NCI-H1436 (cell line): ENCODE measurements at places on chromosomes 4 and X.

DNA sequence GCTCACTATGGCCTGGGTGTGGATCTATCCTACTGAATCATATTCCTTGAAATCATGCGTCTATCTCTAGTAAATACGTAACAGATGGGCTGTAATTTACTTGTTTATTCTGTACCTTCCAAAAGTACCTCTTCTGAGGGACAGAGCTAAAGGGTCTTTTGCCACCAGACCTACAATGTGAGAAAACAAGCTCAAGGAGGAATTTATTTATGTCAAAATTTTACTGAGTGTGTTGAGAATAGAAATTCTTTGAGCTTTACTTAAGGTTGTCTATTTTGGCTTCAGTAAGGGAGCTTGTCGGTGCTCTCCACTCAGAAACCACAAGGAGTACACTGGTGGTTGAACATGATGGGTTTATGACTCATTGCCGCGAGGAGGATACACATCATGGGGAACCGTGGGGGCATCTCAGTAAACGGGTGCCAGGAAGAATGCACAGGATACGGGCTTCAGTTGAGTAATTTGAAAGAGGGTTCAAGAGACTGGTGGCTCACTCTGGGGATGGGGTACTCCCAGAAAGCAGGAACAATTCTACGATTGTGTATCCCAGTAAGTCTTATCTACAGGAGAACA, 3.0 kb downstream of the ANK2 start:
- DNase-seq: no peak

DNA sequence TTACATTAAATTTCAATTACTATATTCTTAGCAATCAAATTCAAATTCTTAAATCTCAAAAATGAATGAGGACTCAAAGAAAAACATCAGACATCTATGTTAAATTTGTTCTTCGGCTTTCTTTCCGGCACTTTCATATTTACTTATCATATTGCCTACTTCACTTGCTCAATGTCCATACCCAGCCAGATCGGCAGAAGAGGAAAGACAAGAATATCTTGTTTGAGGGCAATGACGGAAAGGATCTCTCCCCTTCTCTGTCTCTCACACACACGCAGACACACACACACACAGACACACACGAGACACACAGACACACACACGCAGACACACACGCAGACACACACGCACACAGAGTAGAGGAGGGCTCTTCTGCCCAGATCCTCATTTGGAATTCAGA, 13.2 kb upstream of the IRF2 start:
- no peak for DNase-seq

GRCh38 chr4:97978791-97979488, 164.3 kb downstream of the STPG2 start:
- DNase-seq: no peak

GRCh38 chr4:72341432-72341820, 227.6 kb downstream of the ADAMTS3 start:
- no peak for DNase-seq

- DNase-seq: no peak
Observed at GRCh38 chr4:3477750-3478430, 14.8 kb downstream of the DOK7 start.

DNA sequence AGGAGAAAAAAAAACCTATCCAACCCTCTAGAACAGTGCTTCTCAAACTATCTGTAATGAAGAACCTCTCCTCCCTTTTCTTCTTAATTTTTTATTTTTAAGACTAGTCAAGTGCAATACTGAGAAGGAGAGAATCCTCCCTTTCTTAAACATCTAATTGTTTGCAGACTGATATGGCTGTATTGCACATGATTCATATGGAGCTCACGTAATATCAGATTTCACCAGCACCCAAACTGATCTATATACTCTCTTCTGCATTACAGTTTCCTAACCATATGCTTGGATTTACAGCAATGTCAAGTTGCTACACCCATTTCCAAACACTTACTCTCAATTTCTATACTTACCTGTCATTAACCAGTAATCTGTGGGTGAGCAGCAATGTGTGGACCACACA, 9.5 kb downstream of the PRMT9 start:
- DNase-seq: no peak

DNA sequence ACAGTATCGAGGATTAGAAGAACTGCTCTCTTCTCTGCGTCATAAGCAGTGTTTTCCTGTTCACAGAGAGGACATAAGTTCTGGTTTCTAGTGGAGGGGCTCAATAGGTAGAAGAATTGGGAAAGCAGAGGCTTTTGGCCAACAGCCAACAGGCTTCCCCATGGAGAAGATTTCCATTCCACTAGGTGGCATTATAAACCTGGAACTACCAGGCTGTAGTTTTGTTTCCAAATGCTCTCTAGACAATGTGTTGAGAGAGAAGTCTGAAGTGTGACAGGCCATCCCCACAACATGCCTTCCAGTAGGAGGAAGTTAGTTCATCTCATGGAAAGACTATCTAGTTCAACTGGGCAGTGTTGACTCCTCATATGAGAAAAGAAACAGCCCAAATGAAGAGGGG, 63.8 kb upstream of the ANXA10 start:
- no peak for DNase-seq

DNA sequence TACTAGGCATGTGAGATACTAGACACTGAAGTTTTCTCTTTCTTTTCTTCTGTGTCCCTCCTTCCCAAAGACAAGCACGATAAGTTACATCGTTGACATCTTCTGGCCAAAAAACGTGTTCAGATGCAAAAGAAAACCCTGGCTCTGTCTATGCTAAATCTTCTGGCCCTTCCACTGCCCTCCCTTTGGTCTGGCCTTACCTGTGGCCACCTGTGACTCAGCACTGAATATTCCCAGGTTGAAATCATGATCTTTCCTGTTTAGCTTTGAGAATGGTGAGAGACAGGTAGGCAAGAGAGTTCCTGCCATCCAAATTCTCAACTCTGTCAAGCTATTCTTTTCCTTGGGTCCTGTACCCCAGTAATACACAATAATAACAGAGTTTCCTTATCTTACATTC, 12.3 kb downstream of the CLCN5 start:
- DNase-seq: no peak

DNA sequence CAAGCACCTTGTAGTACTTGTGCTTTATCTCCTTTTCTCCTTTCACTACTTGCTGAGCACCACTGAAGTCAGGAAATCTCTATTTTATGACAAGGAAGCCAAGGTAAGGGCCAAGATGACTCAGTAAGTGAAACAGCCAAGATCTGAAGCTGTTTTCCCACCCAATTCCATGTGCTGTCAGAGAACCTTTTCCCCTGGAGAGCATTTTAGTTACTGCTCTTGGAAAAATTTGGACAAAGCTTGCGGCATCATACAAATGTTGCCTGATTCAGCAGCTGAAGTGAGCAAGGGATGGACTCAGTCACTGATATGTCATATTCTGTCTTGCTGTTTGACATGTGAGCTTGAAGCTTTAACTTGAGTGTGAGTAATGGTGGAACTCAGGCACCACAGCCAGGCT, 391.4 kb downstream of the RAB28 start:
- DNase-seq: no peak

DNA sequence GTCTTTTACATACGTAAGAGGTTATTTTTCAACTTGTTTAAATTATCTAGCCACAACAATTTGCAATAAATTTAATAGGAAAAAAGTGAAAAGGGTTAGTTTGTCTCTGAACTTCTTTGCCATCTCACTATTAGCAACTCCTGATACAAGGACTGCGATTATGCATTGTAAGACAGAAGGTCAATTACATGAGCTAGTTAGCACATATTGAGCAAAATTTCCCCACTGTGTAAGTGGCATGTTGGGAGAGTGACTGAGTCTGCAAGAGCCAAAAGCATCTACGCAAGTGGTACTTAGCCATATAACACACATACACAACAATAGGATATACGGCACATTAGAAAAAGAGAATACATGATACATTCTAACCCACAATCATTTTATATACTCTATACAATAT, 927.2 kb downstream of the STPG2 start:
- no peak for DNase-seq

GRCh38 chr4:55574252-55574651, 17.8 kb downstream of the PDCL2 start:
- DNase-seq: no peak

GRCh38 chr4:110049951-110050925, 137.6 kb downstream of the EGF start:
- DNase-seq: peak; percentile 14

GRCh38 chr4:150315175-150315574, 236.9 kb downstream of the DCLK2 start:
- DNase-seq: no peak

DNA sequence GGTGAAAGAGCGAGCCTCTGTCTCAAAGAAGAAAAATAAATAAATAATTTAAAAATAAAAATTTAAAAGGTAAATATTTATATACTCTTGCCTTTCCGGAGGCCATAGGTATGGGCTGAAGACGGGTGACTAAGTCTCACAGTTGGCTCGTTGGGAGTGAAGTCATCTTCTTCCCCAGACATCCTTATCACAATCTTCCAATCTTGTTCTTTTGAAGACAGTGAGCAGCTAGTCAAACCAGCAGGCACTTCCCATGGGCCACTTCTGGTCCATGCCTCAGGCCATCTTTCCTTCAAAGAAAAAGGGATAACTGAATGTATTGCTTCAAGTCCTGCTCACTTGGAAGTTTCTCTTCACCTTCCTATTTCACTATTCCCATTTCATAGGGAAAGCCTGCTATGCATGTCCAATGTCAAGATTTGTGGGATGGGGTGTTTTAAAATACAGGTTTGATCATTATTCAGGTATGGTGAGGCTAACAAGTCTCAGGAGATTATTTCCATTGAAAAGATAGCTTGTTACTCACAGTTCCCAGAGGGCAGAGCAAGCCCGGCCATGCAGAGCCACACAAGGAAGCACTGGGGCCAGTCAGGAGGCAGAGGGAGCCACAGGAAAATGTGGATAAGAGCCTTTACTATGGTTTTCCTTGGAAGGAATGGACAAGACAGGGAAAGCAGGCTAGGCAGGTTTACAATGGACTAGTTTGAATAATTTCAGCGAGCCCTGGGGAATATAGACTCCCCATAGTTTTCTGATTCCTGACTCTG, 33.3 kb upstream of the VCX2 start:
- no peak for DNase-seq

DNA sequence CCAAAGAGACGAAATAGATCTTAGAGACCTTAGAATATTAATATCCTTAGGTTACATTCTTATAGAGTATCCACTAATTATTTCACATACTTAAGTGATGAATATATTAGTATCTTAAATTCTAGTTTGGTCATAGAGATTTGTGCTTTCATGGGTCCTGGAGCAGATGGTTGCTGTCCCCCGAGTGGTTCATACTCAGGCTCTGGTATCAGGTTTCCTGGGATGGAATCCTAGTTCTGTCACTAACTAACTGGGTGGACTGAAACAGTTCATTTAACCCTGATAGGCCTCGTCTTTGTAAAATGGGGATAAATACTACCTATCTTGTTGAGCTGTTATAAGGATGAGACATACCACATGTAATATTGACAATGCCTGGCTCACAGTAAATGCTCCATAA, 264.6 kb downstream of the TENM3 start:
- no peak for DNase-seq

DNA sequence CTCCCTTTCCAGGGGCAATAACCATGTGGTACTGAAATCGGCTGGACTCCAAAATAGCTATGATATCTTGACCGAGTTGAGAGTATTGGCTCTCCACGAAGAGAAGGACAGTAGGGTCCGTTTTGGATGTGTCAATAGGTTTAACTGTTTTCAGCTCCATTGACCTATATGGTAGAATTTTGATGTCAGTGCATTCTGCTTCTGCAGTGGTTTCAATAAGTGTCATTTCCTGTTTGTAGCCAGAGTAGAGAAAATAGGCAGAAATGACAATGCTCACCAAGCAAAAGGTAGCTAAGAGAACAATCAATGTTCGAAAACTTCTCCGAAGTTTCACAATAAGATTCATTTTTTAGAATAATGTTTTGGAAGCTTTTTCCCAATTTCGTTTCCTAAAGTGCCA, 36.7 kb downstream of the NDST4 start:
- no peak for DNase-seq

DNA sequence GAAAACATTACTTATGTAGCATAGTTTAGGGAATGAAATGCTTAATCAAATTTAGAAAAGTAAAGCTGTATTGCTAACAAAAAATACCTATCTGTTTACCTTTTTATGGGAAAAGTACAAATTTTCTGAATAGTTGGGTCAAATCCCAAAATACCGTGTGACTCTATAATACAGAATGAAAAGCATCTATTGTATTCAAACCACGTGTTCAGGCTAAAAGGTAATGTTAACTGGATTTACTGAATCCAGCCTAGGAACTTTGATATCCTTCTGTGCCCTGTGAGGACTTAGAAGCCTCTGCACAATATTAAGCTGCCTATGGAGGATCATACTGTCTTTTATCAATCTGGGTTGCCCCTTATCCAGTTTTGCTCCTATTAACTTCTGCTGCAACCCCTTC, 36.3 kb upstream of the AGA start:
- DNase-seq: no peak

DNA sequence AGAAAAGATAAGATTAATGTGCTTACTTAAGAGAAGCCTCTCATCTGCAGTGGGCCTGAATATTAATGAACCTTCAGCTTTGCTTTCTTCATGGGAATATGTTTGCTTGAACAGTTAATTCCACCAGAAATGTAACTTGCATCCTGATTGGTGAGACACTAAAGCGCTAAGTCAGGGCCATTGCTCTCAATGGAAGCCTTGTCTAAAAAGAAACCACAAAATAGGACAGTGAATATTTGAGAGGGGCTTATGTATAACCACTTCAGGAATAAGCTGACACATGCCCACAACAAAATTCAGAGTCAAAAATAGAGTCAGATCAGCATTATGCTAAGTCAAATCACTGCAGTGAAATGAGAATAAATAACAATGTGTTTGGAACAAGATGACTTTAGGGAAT, 1125.8 kb downstream of the STIM2 start:
- DNase-seq: no peak

- DNase-seq: no peak
Observed at GRCh38 chrX:44931441-44931973, 58.5 kb downstream of the KDM6A start.

GRCh38 chr4:90842960-90843359, 715.8 kb downstream of the CCSER1 start:
- DNase-seq: no peak

DNA sequence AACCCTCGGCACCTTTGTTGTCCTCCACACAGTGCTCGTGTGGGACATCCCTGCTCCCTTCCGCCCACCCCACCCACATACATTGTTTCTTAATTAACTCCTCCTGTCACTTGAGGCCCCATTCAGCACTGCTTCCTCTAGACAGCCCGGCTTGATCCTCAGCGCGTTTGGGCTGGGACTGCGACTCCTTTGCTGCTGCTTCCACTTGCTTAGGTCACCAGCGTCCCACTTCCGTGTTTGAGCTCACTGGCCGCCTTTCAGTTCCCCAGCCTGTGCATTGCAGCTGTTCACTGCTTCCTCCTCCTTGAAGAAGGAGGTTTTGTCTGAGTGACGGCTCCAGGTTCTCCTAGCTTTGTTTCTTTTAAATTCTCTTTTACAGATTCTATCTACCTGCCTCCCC, 16.1 kb downstream of the RNF4 start:
- DNase-seq: no peak

DNA sequence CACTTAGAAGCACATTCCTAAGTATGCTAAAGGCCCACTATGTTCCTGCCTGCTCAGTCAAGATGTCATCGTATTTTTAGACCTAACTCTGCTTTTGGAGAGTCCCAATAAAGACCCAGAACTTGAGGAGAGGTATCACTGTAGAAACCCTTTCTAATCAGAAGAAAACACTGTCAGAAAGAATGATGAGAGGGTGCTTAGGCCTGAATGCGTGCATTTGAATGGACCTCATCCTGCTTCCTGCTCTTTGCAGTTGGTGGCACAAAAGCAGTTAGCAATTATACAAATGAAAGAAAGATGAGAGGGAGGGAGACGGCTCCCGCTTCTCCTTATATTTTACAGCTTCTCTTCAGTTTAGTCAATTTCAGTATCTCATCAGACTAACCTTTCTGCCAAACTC, 987.2 kb downstream of the CCSER1 start:
- no peak for DNase-seq
